Glomerular endothelial cell (primary cell): ENCODE measurements at places on chromosomes 3 and 15.

- DNase-seq = no peak
These were observed 8.0 kb upstream of the ACAP2 start for GRCh38 chr3:195450731-195451229.

GRCh38 chr15:78212546-78213424 lies 21.6 kb downstream of the ACSBG1 start:
- DNase-seq = no peak

DNA sequence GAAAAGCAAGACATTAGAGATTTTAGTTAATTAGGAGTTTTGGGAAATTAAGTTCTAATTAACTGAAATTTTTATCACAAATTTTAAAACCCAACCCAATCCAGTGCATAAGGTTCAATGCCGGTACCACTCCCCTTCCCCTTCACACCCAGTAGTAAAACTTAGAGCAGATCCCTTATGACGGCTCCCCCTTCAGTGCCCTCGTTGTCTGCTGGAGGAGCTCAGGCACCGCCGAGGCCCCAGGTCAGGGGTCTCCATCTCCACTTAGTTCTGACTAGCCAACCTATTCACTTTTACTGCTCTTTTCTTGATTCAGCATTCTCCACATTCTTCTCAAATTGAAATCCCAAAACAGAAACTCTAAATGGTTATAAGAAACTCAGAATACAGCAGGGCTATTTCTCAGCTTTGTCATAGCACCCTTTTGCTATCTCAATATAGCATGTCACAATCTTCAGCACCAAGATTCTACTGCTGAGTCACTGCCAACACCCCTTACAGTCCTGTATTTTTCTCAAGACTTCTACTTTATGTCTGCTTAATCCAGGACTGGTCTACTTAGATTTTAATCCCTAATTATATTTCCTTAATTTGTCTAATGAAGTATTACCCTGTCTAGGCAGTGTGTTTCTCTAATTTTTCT lies 39.8 kb downstream of the TUBGCP4 start:
- no peak for DNase-seq

- DNase-seq = no peak
These were observed 524 bp downstream of the MRPS11 start for GRCh38 chr15:88467935-88468528.

- DNase-seq = no peak
These were observed 120.3 kb downstream of the ARRDC4 start for GRCh38 chr15:98080791-98081190.
